Hematopoietic multipotent progenitor cell (in vitro differentiated cells): ENCODE measurements at places on chromosomes 5 and 9.
A peak's percentile ranks its signal among the peaks of the same experiment; 100 is the strongest.

DNA sequence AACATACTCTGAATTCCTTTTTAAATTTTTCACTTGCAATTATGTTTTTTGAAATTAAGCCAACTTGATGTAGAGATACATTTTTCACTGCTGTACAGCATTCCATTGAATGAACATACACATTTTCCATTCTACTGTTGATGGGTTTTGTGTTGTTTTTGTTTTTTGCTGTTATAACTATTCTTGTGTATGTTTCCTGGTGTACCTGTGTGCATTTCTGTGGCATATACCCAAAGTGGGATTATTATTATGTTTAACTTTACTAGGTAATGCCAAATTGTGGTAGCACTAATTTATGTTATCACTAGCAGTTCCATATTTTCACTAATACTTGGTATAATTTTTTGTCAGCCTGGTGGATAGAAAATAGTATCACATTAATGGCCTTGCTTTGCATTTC, 2.7 kb downstream of the RFESD start:
- no peak for DNase-seq

- no peak for DNase-seq
Observed at GRCh38 chr5:71880536-71880935, 161.5 kb downstream of the CARTPT start.

GRCh38 chr5:90134892-90135291, 274.7 kb downstream of the CETN3 start:
- DNase-seq = no peak

- DNase-seq = no peak
Observed at GRCh38 chr5:68353605-68354004, 138.0 kb downstream of the PIK3R1 start.

DNA sequence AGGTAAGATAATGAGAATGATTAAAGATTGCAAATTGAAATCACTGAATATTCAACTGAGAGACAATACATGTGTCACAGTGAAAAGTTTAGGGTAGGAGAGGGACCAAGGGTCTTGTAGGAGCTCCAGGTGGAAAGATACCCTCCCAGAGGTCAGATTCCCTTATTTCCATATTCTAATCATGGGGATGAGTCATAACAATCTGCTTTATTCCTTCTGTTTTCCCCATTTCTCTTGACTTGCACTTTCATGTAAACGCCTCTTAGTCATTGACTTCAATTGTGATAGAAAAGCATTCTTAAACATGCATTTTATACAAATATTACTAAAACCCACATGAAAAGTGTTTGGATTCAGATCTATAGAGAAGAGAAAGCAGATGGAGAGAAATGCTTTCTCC, 81.3 kb upstream of the CTSL start:
- DNase-seq = no peak

DNA sequence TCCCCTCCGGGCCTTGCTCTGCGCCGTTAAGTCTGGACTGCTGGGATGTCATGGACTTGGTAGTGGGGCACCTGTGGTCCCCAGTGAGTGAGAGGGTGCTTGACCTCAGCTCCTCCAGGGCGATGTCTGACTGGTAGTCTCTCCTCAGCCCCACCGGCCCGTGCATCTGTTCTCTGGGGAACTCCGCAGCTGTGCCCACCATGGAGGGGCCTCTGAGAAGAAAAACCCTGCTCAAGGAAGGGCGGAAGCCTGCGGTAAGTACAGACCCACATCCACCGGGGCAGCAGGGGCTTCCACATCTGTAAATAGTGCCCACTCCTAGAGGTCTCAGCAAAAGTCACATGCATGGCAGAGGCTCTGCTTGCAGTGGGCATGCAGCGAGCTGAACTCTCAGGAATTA, 52.6 kb upstream of the GARNL3 start:
- no peak for DNase-seq

- DNase-seq = no peak
Observed at GRCh38 chr9:134870746-134871662, 9.6 kb upstream of the FCN2 start.

GRCh38 chr9:122988920-122989621, 44.4 kb upstream of the GPR21 start:
- peak; percentile 50 for DNase-seq

- DNase-seq = no peak
Observed at GRCh38 chr9:6758248-6758497, 400 bp downstream of the KDM4C start.

DNA sequence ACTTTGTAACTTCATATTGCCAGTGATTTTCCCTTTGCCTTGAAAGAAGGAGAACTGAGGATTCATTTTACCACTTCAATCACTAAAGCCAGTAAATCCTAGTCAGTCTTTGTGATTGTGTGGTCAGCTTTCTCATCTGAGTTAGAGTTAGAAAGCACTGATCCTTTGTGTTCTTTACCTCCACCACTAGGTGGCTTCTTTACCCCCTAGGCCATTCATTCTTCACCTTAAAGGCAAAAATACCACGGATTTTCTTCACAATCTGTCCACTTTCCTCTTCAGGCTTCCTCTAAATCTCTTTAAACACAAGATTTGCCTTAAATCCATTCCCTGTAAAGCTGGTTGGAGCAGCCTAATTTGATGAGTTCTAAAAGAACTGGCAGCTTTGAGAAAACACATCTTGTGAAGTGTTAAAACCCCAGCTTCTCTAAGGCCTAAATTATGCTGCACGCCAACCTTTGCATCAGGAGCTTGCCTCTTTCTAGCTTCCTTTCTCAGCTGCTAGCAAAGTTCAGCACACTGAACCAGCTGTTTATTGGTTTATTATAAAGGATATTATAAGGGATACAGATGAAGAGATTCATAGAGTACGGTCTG, 20.4 kb downstream of the BDP1 start:
- peak; percentile 12 for DNase-seq

- no peak for DNase-seq
Observed at GRCh38 chr5:60993875-60994571, 49.0 kb downstream of the NDUFAF2 start.

- no peak for DNase-seq
Observed at GRCh38 chr9:16357828-16358227, 512.6 kb downstream of the BNC2 start.

- DNase-seq = no peak
Observed at GRCh38 chr9:92661127-92661526, 8.8 kb downstream of the IPPK start.

DNA sequence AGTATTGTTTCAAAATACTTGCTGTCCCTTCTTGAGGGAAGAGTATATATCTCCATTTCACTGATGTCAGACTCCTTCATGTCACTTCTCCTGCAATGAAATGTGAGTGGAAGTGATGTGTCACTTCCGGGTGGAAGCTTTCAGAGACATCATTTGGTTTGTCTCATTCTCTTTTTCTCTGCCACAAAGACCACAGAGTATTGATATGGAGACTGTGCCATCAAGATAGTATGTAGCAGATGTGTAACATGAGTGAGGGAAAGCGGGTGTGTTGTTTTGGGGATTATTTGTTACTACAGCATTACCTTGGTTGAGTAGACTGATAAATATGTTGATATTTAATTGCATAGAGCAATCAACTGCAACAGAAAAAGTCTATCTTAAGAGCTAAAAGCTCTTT, 169.8 kb downstream of the FBXL7 start:
- no peak for DNase-seq
